Endothelial cell of coronary artery (primary cell): ENCODE measurements at places on chromosomes 7 and 10. TPM values are rescaled to one million over a fixed set of nuclear protein-coding genes. Genes with fewer than 3 reads are reported as not detected.

CACNB2 gene
- not detected in 2 replicates for total RNA-seq

DKK1 gene
- total RNA-seq = 86.2 and 112 TPM in 2 replicates

PLEKHS1 gene
- not detected in 2 replicates for total RNA-seq

NKX2-3 gene
- not detected in 2 replicates for total RNA-seq

ZNF398 gene
- total RNA-seq = 4.5 and 7.1 TPM in 2 replicates

ABCC2 gene
- 0.54 and 1.0 TPM in 2 replicates for total RNA-seq

OPN4 gene
- not detected in 2 replicates for total RNA-seq

TSPAN12 gene
- 10.7 and 21.1 TPM in 2 replicates for total RNA-seq

LMOD2 gene
- 0.09 TPM in 1 of 2 replicates, not detected in the other for total RNA-seq

SVOPL gene
- not detected in 2 replicates for total RNA-seq

EVX1 gene
- total RNA-seq = not detected in 2 replicates

KNDC1 gene
- under 0.01 TPM in 1 of 2 replicates, not detected in the other for total RNA-seq

HEPACAM2 gene
- not detected in 2 replicates for total RNA-seq

TRPV6 gene
- total RNA-seq = not detected in 2 replicates

SPDYE5 gene
- not detected in 2 replicates for total RNA-seq

CLRN3 gene
- total RNA-seq = 0.09 TPM in 2 replicates

SORBS1 gene
- total RNA-seq = 0.28 and 0.54 TPM in 2 replicates

ALOX5 gene
- total RNA-seq = under 0.01 and 0.18 TPM in 2 replicates

DNAH11 gene
- total RNA-seq = 0.63 and 3.3 TPM in 2 replicates

HMX2 gene
- total RNA-seq = not detected in 2 replicates

CUZD1 gene
- 0.54 and 1.0 TPM in 2 replicates for total RNA-seq

RBP3 gene
- total RNA-seq = not detected in 2 replicates

ARHGEF35 gene
- 0.18 and 0.56 TPM in 2 replicates for total RNA-seq

SLC26A3 gene
- total RNA-seq = not detected in 2 replicates

FXYD4 gene
- not detected in 2 replicates for total RNA-seq

COL26A1 gene
- total RNA-seq = not detected in 2 replicates

ZNF22 gene
- total RNA-seq = 36.1 and 38.2 TPM in 2 replicates

HOXA7 gene
- 0.45 and 1.0 TPM in 2 replicates for total RNA-seq
